ENCODE measurements at places on chromosomes 16 and 17.
A peak's percentile ranks its signal among the peaks of the same experiment; 100 is the strongest.

DNA sequence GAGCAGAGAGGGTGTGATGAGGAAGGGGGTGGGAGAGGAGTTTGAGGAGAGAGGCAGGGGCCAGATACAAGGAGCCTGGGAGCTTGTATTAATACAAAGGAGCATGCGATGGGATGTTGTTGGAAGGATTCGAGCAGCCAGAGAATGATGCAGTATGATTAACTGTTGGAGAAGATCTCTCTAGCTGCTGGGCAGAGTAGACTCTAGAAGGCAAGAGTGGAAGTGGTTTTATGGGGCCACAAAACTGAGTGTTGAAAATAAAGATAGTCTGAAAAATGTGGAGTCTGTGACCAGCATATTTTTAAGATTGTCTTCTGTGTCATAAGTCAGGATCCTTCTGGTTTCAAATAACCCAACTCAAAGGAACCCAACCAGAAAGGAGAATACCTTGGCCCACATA is 98.3 kb downstream of the MSI2 start:
- DNase-seq, result no peak

- DNase-seq, result no peak
Observed at GRCh38 chr17:68750208-68750562, 149.0 kb upstream of the FAM20A start.

GRCh38 chr17:16255481-16255921 is 38.5 kb downstream of the PIGL start:
- peak; percentile 50 for DNase-seq

- DNase-seq, result peak; percentile 44
Observed at GRCh38 chr17:76683011-76683755, 27.6 kb downstream of the MXRA7 start.

DNA sequence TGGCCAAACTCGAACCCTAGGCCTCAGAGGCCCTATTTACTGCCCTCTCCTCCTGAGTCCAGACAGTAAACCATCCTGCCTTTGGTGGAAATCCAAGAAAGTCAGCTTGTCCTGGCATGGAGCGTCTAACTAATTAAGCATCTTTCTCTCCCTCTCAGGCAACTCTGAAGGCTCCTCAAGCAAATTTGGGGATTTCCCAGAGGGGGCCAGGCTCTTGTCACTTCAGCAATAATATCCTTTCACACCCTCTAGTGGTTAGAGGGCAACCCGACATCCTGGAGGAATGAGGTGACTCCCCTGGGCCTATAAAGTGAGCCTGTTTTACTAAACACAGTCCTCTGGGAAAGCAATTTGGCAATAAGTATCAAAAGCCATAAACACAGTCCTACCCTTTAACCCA is 60.4 kb downstream of the NOG start:
- DNase-seq, result peak; percentile 39
